Small intestine (tissue), 16 donors: ENCODE measurements at places on chromosomes 2 and 18.

DNA sequence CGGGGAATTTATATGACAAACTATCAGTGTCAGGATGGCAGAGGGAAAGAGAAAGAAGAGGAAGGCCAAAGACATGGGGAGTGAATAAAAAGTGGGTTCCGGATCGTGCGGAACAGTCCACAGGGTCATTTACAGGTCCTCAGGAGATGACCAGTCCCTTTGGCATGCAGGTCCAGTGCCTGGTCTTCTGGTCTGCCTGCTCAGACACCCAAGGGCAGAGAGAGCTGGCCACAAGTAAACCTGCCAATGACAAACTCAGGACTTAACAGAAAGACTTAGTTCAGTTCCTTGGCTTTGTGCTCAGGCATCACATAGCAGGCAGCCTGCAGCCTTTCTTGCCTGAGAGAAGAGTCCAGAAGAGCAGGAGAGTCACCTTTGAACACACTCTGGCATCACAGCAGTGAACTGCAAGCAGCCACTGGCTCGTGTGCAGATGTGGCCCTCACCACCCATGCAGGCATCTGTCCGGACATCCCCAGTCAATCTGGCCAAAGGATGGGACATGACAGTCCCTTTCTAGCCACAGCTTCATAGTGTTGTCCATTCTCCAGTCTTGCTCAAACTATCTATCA lies 14.0 kb downstream of the TMEM127 start:
- H3K4me1 ChIP-seq: peaks cover 2% of the 10 kb centered on the region
- no peaks in the 10 kb centered on the region for H3K27me3 ChIP-seq
- H3K27ac ChIP-seq: no peak overlapping the region
- H3K4me3 ChIP-seq: no peak overlapping the region
- H3K36me3 ChIP-seq: peaks cover 67% of the 10 kb centered on the region

GRCh38 chr2:28227498-28227897 lies 165.2 kb upstream of the FOSL2 start:
- DNase-seq: no peak
- peaks cover 24% of the 10 kb centered on the region for H3K4me1 ChIP-seq
- no peak overlapping the region for H3K27ac ChIP-seq
- no peaks in the 10 kb centered on the region for H3K27me3 ChIP-seq

GRCh38 chr2:197168705-197169104 lies 141.9 kb downstream of the ANKRD44 start:
- no peaks in the 10 kb centered on the region for H3K4me1 ChIP-seq
- H3K27me3 ChIP-seq: no peaks in the 10 kb centered on the region
- H3K4me3 ChIP-seq: no peak overlapping the region
- H3K27ac ChIP-seq: no peak overlapping the region

DNA sequence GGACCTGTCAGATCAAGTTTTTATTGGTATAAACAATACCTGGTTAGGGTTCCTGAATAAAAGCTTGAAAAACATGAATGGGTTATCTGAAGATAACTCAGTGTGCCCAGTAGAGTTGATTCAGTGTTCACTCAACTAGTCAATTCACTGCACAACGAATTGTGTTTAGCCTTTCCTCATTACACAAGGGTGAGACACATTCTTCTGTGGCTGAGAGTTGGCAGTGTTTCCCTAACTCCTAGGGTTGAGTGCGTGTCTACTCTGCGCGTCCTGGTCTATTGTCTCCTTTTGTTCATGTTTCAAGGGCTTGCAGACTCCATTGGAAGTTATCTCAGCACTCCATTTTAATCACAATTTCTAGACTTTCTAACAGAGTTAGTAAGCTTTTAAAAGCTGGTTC lies 32.8 kb upstream of the TMEM178A start:
- H3K4me1 ChIP-seq: no peaks in the 10 kb centered on the region
- no peak overlapping the region for H3K4me3 ChIP-seq
- DNase-seq: no peak
- H3K27ac ChIP-seq: no peak overlapping the region

DNA sequence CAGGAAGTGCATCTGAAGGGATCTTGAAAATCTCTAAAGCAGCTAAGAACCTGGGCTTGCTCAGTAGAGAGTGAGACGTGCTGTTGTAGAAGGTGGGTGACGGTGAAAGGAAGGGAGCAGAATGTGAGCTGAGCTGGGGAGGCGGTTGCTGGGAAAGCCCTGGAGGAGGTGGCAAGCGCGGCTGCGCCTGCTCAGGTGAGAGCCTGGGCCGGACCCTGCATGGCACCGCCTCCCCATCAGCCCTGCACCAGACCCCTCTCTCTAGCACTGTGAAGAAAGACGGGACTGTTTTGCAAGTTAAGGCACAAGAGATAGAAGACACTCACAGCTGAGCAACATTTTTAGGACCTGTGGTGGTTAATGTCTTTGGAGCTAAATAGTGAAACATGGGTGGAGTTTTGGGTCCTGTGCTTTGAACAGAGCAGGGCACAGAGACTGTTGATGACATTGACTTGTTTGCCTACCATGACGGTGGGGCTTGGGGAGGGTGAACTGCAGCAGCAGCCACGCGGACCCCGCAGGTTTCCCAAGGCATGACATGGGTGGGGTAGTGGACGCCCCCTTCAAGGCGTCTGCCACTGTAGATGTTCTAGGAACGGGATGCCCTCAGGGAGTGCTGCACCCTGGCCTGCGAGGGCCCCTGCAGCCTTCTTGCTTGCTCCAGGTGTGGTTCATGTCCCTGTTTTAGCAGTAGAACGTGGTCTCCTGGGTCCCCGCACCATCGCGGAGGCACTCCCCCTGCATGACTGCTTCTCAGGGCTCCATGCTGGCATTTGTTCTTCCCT lies 245.3 kb downstream of the TSN start:
- H3K27me3 ChIP-seq: no peaks in the 10 kb centered on the region
- no peaks in the 10 kb centered on the region for H3K36me3 ChIP-seq
- H3K4me3 ChIP-seq: no peak overlapping the region
- no peak overlapping the region for H3K27ac ChIP-seq

- no peaks in the 10 kb centered on the region for H3K36me3 ChIP-seq
- H3K4me1 ChIP-seq: no peaks in the 10 kb centered on the region
- peak; percentile 21 for DNase-seq
Observed at GRCh38 chr2:67571785-67572718, 174.9 kb downstream of the ETAA1 start.

DNA sequence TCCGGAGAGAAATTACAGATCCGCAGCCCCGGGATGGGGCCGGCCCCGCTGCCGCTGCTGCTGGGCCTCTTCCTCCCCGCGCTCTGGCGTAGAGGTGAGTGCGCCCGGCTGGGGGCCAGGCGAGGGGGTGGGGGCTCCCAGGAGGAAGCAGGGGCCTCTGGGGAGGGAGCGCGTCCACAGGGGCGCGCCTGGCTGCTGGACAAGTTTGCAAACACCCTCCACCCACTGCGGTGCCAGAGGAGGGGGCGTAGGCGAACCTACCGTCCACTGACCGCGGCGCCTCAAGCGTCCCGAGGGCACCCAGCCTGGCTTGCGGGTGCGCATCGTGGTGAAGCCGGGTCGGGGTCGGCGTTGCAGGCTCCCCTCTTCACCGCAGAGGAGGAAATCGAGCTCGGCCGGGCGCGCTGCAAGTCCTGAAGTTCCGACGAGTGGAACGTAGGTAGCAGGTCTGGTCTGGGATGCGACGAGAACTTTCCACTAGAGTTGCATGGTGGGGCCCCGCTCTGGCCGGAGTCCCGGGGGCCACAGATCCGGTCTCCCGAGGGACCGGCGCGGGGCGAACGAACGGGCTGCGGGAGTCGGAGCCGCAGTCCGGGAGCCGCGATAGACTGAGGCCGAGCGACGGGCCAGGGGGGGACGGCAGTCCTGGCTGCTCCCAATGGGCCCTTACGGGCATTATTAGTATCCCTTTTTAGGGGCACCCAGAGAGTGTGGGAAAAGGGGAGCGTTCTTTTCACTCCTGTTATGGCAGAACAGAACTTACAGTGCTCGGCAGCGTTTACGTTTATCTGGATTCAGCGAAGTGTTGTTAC lies 502 bp downstream of the MERTK start:
- peak overlapping the region; percentile 88 for H3K4me3 ChIP-seq
- no peaks in the 10 kb centered on the region for H3K4me1 ChIP-seq
- peak overlapping the region; percentile 69 for H3K27ac ChIP-seq
- peaks cover 3% of the 10 kb centered on the region for H3K36me3 ChIP-seq
- DNase-seq: peak; percentile 30

- H3K36me3 ChIP-seq: no peaks in the 10 kb centered on the region
- H3K27me3 ChIP-seq: no peaks in the 10 kb centered on the region
- DNase-seq: no peak
- H3K4me3 ChIP-seq: no peak overlapping the region
Observed at GRCh38 chr18:67222887-67223286, 293.6 kb downstream of the DSEL start.

DNA sequence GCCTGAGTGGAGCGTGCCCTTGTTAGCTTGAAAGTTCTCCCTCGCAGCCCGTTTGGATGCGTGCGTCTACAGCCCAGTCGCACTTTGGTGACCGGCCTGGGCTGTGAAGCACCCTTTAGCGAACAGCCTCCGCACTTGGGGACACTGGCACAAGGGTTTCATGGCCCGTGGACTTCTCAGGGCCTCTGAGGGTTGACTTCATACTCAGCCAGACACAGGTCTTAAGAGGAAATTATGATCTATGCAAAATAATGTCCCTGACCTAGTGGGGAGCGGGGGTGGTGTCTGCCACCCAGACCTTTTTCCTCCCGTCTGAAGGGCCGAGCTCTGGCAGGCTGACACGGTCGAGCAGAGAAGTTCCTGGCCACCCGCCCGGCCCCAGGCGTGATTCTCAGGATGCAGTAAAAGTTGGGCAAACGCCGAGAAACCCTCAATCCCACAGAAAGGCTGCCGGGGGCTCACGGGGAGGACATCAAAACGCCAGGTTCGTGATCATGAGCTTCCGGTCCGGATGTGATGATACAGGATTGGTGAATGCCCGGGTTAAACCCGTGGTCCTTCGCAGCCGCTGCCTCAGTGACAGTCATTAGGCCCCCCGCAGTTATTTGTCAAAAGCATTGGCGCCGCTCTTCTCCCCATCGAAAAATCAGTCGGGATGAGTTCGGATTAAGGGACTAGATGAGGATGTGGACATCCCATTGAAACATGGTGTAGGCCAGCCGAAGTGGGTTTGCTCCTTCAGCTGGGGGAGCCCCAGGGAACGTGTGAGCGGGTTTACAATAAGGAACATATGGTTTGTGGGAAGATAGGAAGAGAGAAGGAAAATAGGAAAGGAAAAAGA lies 3.6 kb upstream of the PAX3 start:
- DNase-seq: no peak
- H3K27ac ChIP-seq: no peak overlapping the region

DNA sequence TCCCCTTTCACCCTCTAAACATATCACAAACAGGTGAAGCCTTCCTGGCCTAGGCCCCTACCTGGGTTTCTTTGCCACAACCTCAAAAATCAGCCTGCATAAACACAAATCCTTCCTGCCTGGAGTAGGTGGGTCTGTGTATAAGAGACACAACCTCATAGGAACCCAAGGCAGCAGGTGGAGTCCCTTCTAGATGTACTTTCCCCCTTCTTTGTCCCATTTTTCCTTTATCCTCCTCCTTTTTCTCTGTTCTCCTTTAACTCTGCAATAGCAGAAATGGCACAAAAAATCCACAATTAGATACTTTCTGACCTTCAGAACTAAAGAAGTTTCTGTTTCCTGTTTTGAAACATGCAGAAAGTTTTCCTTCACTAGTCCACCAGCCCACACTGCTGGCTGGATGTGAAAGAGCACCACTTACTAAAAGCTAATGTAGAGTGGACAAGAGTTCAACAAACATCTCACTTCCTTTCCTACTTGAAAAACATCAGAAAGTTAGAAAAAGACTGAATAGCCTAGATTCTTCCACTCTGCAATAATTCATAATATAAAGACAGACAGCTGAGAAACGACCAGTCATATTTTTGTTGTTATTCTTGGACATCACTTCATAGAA lies 11.2 kb downstream of the SLC40A1 start:
- DNase-seq: no peak
- no peaks in the 10 kb centered on the region for H3K27me3 ChIP-seq
- peaks cover 19% of the 10 kb centered on the region for H3K4me1 ChIP-seq
- H3K4me3 ChIP-seq: no peak overlapping the region
- H3K36me3 ChIP-seq: peaks cover 14% of the 10 kb centered on the region
- peak overlapping the region; percentile 12 for H3K27ac ChIP-seq

DNA sequence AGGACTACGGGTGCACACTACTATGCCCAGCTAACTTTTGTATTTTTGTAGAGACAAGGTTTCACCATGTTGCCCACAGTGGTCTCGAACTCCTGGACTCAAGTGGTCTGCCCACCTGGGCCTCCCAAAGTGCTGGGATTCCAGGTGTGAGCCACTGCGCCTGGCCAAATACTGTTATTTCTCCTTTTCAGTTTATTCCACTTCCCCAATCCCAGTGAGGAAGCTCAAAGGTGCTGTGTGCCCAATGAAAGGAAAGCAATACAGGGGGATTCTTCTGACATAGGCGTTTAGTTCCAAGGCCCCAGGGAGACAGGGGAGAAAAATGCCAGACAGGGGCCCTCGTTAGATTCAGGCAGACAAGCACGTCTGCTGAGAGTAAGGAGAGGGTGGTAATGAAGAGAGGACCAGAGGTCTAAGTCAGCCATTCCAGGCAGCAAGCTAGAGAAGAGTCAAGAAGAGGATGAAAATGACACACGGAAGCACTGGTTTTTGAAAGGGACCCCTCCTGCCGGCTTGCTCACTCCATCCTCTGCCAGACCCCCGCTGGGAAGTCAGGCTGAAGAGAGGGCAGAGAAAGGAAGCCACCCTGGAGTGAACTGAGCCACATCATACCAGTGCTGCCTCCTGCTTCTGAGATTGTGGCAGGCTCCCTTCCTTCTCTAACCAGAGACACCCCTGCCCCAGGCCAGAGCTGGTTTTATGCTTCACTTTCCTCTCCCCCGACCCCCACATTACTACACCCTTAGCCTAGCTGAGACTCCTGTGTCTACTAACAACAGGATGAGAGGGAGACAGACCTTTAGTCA lies 6.7 kb downstream of the INO80C start:
- H3K4me3 ChIP-seq: no peak overlapping the region
- DNase-seq: no peak
- H3K4me1 ChIP-seq: peaks cover 13% of the 10 kb centered on the region
- no peak overlapping the region for H3K27ac ChIP-seq

- H3K4me1 ChIP-seq: no peaks in the 10 kb centered on the region
- no peak overlapping the region for H3K4me3 ChIP-seq
- no peaks in the 10 kb centered on the region for H3K36me3 ChIP-seq
Observed at GRCh38 chr18:63245600-63245999, 74.0 kb downstream of the BCL2 start.

GRCh38 chr2:176503776-176504175 lies 234.5 kb downstream of the MTX2 start:
- no peak overlapping the region for H3K4me3 ChIP-seq
- H3K4me1 ChIP-seq: no peaks in the 10 kb centered on the region
- no peaks in the 10 kb centered on the region for H3K27me3 ChIP-seq
- DNase-seq: no peak

DNA sequence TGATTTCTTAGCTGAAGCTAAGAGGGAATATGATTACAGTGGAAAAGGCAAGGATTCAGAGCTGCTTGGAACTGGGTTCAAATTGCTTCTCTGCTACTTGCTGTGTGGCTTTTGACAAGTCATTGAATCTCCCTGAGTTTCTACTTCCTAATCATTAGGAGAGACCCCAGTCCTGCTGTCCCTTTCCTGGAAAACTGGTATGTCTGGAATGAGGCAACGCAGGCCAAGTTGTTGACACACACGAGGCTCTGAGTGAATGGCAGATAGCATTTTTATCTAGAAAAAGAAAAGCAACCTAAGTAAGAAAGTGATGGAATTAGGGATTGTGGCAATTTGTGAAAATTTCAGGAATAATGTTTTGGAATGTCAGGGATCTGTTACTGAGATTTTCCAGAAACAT lies 123.6 kb downstream of the LPIN1 start:
- H3K27ac ChIP-seq: no peak overlapping the region
- no peaks in the 10 kb centered on the region for H3K27me3 ChIP-seq
- H3K36me3 ChIP-seq: no peaks in the 10 kb centered on the region
